ENCODE measurements at places on chromosomes 7 and 10. TPM values are rescaled to one million over a fixed set of nuclear protein-coding genes. Genes with fewer than 3 reads are reported as not detected.

GRCh38 chr10:53547364-53547763, 774.8 kb upstream of the MBL2 start:
- no peak for DNase-seq

DNA sequence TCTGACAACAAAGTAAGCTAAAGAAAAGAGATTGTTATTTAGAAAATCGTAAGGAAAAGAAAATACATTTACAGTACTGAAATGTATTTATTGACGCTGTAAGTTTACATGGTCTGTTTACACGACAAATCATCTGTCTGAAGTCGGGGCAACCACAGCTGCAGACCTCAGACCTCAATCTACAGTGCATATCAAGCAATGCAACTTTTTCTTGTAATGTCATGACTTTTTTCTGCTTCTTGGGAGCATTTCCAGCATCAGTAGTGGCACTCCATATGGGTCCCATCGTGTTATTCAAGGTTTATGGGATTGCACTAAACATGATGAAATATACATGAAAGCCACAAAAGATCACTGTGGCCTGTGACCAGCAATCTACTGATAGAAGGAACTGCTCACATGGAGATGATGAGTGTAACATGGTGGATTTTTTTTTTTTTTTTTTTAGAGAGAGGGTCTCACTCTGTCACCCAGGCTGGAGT, 77.1 kb downstream of the MTPN start:
- DNase-seq = no peak

GRCh38 chr7:130277763-130278643, 11.3 kb downstream of the CPA2 start:
- no peak for DNase-seq

Gene ZDHHC4
- 171 TPM for polyA plus RNA-seq
